ENCODE measurements at places on chromosomes 7 and 10. TPM values are rescaled to one million over a fixed set of nuclear protein-coding genes. Genes with fewer than 3 reads are reported as not detected.

DNA sequence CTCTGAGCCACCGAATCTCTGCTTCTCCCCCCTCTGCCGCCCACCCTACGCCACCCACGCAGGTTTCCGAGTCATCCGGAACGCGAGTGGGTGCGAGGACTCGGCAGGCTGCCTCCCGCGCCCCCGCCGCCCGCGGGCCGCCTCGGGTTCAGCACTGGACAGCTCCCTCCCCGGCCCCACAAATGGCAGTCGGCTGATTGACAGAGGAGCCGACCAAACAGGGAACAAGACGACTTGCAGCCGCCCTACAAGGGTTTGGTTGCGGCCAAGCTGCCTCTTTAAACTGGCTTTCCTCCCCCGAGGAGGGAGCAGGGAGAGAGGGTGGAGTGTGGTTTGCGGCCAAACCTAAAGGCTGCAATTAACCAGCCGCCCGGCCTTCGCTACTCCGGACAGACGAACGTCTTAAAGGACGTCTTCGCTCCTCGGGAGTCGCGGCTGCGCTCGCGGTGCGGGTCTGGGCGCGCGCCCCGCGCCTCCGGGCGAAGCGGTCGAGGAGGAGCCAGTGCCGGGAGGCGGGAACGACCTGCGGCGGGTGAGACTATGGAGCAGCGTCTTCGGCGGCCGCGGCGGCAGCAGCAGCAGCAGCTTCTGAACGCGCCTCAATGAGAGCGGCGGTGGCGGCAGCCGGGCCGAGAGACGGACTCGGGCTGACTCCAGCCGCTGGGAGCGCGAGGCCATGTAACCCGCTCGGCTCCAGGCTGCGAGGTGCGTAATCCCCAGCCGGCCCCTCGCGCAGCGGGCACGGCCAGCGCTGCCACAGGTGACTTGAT is at the start of gene GPR158:
Gene GPR158 (plus strand): TSS at position 541 of the 770 bp plus-strand sequence. CDS start 420 bp downstream, outside the sequence.
- peaks cover 43% of the 10 kb centered on the region for H3K27me3 ChIP-seq
- no peak within 1 kb of the TSS for H3K27ac ChIP-seq
- peak within 1 kb of the TSS; percentile 35 for H3K4me3 ChIP-seq
- H3K36me3 ChIP-seq: no peaks in the 10 kb centered on the region
- DNase-seq: peak; percentile 46
- H3K4me1 ChIP-seq: no peaks in the 10 kb centered on the region

DNA sequence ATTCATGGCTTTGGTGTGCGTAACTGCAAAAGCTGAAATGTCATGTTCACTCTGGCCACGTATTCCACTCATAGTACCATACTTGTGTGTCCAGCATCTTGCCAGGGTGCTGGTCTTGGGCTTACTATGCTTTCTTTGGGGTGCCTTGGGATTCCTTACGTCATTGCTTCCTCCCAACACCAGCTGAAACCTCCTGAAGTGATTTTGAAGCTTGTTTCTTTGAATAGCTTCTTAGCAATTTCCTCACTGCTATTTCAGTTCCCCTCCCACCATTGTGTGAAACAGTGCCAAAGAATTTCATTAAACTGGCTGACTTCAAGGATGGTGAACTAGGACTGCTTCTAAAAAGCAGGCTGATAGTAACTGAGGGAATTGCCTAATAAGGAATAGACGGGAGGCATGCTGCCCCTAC is 36.9 kb downstream of the ENTPD1 start:
- H3K27me3 ChIP-seq: no peaks in the 10 kb centered on the region
- peaks cover 13% of the 10 kb centered on the region for H3K4me1 ChIP-seq
- DNase-seq: no peak
- H3K36me3 ChIP-seq: no peaks in the 10 kb centered on the region

Gene AKR1C4
- not detected for total RNA-seq

DNA sequence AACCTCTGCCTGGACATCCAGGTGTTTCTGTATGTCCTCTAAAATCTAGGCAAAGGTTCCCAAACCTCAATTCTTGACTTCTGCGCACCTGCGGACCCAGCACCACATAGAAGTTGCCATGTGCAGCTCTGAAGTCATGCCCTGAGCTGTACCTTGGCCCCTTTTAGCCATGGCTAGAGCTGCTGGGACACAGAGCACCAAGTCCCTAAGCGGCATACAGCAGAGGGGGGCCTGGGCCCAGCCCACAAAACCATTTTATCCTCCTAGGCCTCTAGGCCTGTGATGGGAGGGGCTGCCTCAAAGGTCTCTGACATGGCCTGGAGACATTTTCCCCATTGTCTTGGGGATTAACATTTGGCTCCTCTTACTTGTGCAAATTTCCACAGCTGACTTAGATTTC is 14.6 kb downstream of the TMEM243 start:
- H3K4me1 ChIP-seq: peaks cover 4% of the 10 kb centered on the region
- no peak for DNase-seq
- H3K27ac ChIP-seq: no peak overlapping the region
- H3K36me3 ChIP-seq: peaks cover 30% of the 10 kb centered on the region

DNA sequence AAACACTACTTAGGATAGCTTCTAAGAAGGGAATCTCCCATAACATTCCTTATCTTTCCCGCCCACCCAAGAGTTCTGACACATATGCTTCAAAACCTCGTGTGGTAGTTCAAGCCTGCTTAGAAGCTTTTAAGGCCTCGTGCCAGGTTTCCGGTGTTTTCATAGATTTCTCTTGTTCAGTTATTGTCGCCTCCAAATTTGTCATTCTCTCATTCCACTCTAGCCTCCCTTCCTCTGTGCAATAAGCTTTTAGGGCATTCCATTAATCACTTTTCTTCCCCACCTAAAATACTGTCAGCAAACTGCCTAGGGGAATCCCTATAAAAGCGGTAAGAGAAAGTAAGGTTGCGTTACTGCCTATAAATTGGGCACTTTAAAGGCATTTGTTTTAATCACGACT is 718 bp upstream of the BPGM start:
- no peaks in the 10 kb centered on the region for H3K36me3 ChIP-seq
- peak overlapping the region; percentile 34 for H3K27ac ChIP-seq
- peak; percentile 12 for DNase-seq
- peaks cover 10% of the 10 kb centered on the region for H3K4me1 ChIP-seq

- no peak for DNase-seq
- H3K4me1 ChIP-seq: peaks cover 3% of the 10 kb centered on the region
- H3K4me3 ChIP-seq: no peak overlapping the region
Measured at GRCh38 chr10:33382921-33383713, 48.6 kb upstream of the NRP1 start.

Gene WEE2
- not detected for total RNA-seq

All from PC-3 (cell line).